Nephron progenitor cell (in vitro differentiated cells): ENCODE measurements at places on chromosomes 12 and 14.

GRCh38 chr14:23121361-23121771, 2.3 kb upstream of the CEBPE start:
- peak; percentile 48 for DNase-seq

DNA sequence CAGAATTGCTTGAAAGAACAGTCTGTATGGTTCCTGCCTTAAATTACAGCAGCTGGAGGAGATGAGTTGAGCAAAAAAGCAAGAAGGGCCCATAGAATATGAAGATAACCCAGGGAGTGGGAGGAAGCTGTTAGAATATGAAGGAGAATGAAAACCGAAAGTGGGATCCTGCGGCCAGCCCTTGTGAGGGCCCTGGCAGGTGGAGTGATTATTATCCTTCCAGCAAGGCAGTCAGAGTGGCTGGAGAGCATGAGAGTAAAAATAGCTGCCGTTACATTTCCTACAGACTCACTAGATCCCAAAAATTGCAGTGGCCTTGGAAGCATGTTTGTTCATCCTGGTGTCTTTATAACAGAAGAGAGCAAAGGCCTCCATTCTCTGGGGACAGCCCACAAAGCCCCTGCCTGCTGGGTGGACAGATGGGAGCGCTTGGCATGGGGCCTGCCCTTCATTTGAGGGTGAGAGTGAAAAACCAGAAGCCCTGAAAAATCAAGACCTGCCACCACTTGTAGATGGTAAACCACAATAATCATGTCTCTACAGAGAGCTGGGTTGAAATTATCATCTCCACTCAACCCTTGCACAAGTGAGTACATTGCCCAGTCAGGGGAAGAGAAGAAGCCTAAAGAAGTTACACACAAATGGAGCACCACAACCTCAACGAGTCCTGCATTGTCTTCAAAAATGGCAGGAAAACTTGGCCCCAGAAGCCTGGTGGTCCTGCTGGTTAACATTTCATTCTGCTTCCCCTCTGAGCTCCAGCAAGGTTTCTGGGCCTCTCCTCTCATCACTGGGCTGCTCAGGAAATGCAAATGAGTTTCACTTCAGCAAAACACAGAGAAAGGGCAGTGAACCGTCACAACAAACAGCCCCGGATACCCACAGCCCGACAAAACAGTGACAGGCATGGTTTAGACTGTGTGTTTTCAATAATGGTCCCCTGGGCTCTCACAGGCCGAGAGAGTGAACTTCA, 20.5 kb downstream of the ZDHHC22 start:
- no peak for DNase-seq

- no peak for DNase-seq
These were observed 407.6 kb downstream of the BCAT1 start for GRCh38 chr12:24541193-24541871.

DNA sequence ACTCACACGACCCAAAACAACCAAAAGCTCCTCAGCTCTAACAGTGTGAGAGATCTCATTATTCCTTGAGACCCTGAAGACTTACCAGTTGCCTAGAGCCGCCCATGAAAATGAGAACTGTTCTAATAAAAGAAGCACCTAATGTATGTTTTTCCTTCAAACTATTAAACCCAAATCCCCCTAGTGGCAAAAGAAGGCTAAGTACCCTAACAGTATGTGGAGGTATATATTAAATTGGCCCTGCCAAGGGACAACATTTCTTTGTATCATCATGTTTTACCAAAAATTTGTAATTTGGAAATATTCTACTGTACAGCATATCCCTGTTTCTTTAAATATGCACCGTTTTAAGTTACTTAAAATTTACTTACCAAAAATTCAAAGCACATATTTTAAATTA, 38.0 kb upstream of the PPFIA2 start:
- no peak for DNase-seq

DNA sequence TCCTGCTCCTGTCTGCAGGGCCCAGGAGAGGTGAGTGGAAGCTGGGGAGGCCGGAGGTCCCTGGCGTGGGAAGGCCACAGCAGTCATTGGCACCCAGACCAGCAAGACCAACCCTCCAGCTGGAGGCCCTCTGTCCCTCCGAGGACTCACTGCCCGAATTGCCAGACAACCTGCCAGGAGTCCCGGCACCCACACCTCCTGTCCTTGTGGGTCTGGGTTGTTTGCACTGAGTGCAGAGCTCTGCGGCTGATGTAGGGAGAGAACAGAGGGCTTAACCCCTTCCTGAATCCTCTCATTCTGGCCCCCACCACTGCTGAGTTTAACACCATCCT, 204.9 kb downstream of the KIF26A start:
- DNase-seq: no peak

GRCh38 chr14:49497725-49498348, 88.3 kb downstream of the RPS29 start:
- DNase-seq: peak; percentile 30

GRCh38 chr14:77043984-77044485, 15.5 kb upstream of the IRF2BPL start:
- DNase-seq: no peak

DNA sequence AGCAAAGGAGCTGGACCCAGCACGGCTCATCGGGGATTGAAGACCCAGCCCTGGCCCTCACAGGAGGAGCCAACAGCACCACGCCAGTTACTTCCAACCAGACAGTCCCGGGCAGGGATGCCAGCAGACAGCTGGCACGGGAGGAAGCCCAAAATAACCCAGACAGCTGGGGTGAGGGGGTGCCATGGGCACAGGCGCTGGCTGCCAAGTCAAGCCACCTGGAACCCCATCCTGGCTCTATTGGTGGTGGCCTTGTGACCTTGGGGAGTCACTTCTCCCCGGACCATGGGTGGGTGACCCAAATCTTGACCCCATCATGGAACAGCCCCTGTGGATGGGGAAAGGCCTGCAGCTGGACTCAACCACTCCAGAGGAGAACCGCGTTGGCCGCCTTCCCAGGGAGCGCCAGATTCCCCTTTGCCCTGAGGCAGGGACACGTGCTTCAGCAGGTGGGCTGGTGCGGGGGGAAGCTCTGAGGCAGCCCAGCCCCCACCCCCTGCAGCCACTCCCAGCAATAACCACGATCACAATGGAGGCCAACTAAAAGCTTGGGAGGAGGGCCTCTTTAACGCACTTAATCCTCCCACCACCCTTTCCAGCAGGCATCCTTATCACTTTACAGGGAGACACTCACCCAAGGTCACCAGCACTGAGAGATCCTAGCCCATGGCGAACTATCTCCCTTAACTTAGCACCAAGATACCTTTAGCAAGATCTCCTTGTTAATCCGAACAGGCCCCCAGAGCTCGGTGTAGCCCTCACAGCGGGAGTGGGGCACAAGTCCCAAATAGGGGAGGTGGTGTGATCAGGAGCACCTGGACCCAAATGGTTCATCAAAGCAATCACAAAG, 4.7 kb upstream of the RHOF start:
- no peak for DNase-seq

DNA sequence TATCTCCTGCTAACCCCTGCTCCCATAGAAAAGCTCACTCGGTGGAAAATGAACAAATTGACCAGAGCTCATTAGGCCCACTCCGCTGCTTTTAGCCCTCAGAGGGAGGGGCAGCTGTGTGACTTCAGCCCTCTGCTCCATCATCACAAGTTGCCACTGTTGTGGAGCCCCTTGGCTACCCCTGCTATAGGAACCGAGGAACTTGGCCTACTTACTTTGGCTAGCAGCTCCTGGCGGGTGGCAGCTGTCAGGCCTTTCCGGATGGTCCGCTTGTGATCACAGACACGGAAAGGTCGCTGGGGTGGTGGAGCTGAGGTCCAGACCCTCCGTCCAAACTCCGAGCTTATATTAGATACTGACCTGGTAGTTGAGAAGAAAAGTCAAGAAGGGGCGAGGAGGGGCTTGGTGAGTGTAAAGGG, 612 bp downstream of the CIDEB start:
- DNase-seq: no peak

DNA sequence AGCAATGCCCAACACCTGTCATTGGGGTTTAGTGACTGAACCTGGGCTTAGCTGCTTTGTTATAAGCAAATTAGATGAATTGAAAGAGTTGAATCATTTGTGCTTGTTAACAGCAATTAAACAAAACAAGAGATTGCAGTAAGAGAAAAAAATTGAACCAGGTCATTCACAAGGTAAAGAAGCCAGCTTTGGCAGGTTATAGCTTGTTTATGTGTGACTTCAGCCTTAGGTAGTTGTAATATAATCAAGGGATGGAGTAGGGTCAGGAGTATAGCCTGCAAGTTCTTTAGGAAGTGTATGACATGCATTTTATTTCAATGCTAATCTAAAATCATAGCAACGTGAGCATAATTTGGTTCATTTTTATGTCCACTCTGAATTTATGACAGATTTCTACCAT, 63.4 kb upstream of the PLEKHG3 start:
- no peak for DNase-seq

DNA sequence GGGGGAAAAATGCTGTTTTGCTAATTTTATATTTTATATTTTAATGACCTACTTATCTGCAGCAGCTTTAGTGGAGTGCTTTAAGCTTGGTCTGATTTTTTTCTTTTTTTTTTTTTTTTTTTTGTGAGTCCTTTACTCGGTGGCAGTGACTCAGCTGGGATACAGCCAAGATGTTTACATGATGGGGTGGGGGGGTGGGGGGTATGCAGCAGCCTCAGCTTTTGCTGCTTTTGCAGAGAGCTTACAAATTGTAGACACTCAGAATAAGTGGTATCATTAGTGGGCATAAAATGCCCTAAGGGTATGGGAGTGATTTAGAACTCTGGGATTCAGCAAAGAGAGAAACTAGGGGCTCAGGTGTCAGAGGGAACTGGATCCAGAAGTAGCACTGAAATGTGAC, 38.2 kb upstream of the ARHGAP5 start:
- DNase-seq: no peak

GRCh38 chr14:79016828-79017505, 846.8 kb downstream of the NRXN3 start:
- DNase-seq: no peak

GRCh38 chr12:54047160-54047963, 6.3 kb upstream of the HOXC4 start:
- DNase-seq: peak; percentile 50

DNA sequence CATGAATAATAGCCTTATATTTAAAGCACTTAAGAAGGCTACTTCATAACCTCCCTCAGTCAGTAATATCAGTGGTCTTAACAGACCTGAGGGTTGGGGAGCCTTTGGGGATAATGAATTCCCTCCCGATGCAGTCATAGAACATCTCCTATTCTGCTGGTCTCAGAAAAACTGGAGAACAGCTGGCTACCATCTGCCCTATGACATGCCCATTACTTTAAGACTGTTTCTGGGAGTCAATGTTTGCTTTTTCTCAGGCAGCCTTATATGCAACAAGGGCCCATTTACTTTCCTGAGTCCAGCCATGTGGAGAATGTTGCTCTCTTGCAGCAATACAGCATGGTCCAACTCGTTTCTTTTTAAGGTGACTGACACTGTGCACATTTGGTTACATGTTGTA, 161.7 kb upstream of the PARP11 start:
- DNase-seq: no peak

GRCh38 chr14:68513838-68514607, 278.8 kb downstream of the ZFP36L1 start:
- DNase-seq: no peak

DNA sequence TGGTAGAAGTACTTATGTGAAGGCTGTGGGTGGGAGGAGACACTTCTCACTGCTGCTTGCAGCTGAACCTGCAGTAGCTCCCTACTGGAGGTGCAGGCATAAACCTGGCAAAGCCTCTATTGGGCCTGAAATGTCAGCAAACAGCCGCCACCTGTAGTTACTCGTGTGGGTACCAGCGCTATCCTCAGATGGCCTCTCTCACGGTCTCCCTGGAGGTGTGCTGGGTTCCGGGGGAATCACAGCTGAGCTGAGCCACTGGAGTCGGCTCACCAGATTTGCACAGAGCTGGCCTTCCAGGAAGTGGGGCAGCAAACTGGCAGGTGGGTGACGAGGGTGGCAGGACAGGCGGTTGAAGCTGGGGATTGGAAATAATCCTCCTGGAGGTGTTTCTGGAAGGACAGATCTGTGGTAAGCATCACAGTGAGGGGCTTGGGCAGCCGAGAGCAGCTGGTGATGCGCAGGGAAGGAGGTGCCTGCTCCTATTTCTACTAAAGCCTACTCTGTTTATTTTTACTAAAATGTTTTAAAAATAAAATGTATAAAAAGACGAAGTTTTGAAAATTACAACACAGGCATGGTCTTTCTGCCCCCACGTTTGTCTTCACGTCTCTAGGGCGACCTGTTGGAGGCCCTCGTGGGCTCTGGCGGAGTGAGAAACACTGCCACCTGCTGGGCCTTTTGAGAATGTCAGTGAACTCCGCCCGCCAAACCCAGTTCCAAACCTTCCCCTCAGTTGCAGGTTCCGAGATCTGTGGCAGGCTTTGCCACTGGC, 67.8 kb upstream of the PLEKHG3 start:
- DNase-seq: peak; percentile 78

DNA sequence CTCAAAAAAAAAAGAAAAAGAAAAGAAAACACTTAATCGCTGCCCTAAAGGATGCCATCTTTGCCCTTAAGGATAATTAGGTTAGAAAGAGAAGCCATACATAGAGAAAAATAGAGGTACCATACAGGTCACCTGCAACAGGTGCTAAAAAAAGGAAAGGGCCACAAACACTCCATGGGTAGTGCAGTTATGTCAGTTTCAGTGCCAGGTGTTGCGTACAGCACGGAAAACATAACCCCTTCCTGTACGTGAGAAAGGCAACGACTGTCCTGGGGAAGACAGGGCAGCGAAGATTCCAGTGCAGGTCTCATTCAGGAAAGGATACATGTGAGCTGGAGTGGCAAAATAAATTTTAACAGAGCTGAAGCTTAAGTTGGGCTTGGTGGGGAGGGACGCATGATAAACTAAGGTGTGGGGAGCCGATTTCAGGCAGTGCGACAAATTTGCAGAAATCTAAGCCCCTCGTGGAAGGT, 553 bp upstream of the DAZAP2 start:
- DNase-seq: no peak

DNA sequence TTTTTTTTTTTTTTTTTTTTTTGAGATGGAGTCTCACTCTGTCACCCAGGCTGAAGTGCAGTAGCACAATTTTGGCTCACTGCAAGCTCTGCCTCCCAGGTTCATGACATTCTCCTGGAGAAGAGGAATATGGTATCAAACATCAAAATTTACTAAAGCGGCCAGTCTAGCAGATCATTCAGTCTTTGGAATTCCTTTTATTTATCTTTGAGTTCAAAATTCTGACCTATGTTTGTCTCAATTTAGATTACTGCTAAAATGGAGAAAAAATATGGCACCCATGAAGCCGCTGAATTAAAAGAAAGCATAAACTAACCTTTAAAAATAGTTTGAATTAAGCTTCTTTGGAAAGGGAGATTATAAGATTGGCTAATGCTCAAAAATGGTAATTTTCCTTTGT, 64.5 kb upstream of the EGLN3 start:
- DNase-seq: no peak
